Glomerular endothelial cell (primary cell): ENCODE measurements at places on chromosomes 5 and 9. TPM values are rescaled to one million over a fixed set of nuclear protein-coding genes. Genes with fewer than 3 reads are reported as not detected.

Gene ZBED3
- total RNA-seq: 7.1 and 12.0 TPM in 2 replicates

Gene FBP2
- not detected in 2 replicates for total RNA-seq

Gene PNPLA7
- total RNA-seq: 2.4 and 2.8 TPM in 2 replicates

Gene RASEF
- total RNA-seq: 0.06 and 0.48 TPM in 2 replicates

Gene RAPGEF1
- total RNA-seq: 87.3 and 102 TPM in 2 replicates

Gene WNT8A
- total RNA-seq: not detected in 2 replicates

Gene IL3
- total RNA-seq: not detected in 2 replicates

Gene BAAT
- not detected in 2 replicates for total RNA-seq

Gene PTTG1
- total RNA-seq: 46.4 and 81.2 TPM in 2 replicates

Gene NAIP
- 1.8 and 4.6 TPM in 2 replicates for total RNA-seq

Gene GAPT
- not detected in 2 replicates for total RNA-seq

Gene LAMC3
- total RNA-seq: 0.12 and 0.63 TPM in 2 replicates

Gene SLC25A2
- 0.76 TPM in 1 of 2 replicates, not detected in the other for total RNA-seq

Gene SPRY4
- total RNA-seq: 38.1 and 69.1 TPM in 2 replicates

Gene ACTBL2
- 2.8 and 4.0 TPM in 2 replicates for total RNA-seq

Gene LCN1
- not detected in 2 replicates for total RNA-seq

Gene ANXA1
- 519 and 682 TPM in 2 replicates for total RNA-seq

Gene THBS4
- 0.18 and 1.4 TPM in 2 replicates for total RNA-seq

Gene TTC23L
- 0.41 and 0.63 TPM in 2 replicates for total RNA-seq

Gene RNF38
- 26.4 and 27.7 TPM in 2 replicates for total RNA-seq

Gene XPA
- total RNA-seq: 5.6 and 9.4 TPM in 2 replicates

Gene FOXD4
- total RNA-seq: not detected in 2 replicates

Gene PPP6C
- 26.9 and 29.8 TPM in 2 replicates for total RNA-seq

Gene DAB2
- total RNA-seq: 164 and 242 TPM in 2 replicates

Gene PLGRKT
- 13.0 and 25.7 TPM in 2 replicates for total RNA-seq

Gene MSH3
- total RNA-seq: 10.0 and 14.0 TPM in 2 replicates

Gene PHF24
- 0.06 TPM in 1 of 2 replicates, not detected in the other for total RNA-seq

Gene PCDHB7
- total RNA-seq: 1.6 and 2.4 TPM in 2 replicates

Gene OR2V2
- total RNA-seq: not detected in 2 replicates
